Activated CD4-positive, alpha-beta T cell treated with anti-CD3 and anti-CD28 coated beads, Interleukin-2, amount 50 U/mL, for 24 hours (primary cell): ENCODE measurements at places on chromosomes 16 and 17.

GRCh38 chr17:36055921-36056520, 8.1 kb upstream of the CCL18 start:
- DNase-seq: no peak

GRCh38 chr16:77789085-77790008, 983 bp downstream of the VAT1L start:
- DNase-seq: no peak

DNA sequence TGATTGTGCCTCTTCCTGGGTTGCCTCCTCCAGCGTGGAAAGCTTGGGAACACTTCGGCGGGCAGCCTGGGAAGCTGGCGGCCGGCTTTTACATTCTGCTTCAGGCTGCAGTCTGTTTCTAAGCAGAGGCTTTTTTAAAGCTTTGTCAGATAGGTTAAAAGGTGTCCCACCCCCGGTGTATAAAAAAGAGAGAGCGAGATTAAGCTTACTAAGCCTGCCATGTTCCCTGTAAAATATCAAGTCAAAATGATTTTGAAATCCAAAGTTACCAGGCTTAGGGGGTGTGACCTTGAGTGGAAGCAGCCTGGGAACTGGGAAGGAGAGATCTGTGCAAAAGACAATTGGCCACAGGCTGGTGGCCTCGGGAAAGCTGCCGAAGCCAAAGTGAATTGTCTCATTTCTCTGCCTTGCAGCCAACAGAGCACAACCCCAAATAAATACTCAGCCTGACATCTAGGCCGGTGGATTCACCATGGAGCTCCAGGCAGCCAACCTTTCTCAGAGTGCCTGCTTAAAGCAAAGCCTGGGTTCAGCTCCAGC, 254.5 kb downstream of the FTO start:
- no peak for DNase-seq

DNA sequence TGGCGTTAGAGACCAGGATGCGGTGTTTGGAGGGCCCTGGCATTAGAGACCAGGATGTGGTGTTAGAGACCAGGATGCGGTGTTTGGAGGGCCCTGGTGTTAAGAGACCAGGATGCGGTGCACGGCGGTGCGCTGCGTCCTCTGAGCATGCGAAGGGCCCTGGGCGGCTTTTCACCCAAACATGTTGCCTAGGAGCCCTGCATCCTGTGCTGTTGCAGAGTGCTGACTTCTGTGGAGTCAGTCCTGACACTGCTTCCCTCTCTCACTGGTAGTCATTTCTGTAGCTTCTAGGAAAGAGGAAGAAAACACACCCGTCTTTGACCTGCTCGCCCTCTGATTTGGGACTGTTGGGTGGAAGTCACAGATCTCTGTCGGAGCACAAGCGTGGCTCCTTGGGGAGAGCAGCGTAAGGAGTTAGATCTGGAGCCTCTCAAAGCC, 141.2 kb downstream of the LAT start:
- no peak for DNase-seq

DNA sequence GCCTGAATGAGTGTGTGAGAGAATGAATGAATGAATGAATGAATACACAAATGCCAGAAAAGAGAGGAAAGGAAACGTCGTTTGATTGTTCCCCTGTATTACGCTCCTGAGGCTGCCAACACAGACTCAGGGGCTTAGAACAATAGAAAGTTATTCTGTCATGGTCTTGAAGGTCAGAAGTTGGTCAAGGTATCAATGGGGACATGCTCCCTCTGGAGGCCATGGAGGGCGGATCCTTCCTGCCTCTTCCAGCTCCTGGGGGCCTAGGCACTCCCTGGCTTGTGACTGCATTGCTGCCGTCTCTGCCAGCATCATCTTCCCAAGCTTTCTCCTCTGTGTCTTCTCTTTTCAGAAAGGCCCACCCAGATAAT, 1.5 kb upstream of the SLC38A8 start:
- no peak for DNase-seq

- no peak for DNase-seq
These were observed 74.6 kb downstream of the KSR1 start for GRCh38 chr17:27530764-27531391.

- DNase-seq: no peak
These were observed 115.9 kb downstream of the PITPNC1 start for GRCh38 chr17:67492824-67493517.

DNA sequence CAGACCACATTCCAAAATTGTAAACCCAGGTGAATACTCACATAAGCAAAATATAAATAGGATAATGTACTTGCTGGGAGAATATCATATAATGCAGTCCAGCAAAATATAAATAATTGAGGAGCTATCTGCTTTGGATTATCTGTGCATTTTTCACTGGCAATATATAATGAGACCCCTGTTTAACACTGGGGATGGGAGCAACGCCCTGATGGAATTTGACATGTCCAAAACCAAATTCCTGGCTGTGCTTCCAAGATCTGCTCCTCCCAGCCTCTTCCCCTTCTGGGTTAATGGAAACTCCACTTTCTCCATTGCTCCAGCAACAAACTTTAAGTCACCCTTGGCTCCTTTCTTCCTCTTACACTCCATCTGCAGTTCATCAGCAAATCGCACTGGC, 35.5 kb upstream of the HLF start:
- no peak for DNase-seq

DNA sequence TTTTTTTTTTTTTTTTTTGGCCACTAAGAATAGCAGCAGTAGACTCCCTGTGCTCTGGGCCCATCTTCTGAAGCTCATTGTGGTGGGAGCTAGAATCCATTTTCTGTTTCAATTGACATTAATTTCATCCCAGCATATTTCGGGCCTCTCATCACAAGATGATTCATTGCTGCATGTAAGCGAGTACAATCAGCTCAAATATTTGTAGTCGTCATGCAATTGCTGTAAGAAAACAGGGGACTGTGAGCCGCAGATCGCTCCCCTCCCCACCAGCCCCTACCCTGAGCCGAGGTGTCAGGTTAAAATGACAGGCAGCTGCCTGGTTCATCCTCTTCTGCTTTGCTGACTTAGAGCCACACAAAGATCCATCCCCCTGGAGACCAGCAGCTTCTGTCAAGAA, 358.8 kb upstream of the CDH5 start:
- DNase-seq: no peak

GRCh38 chr17:17401271-17401781, 75.5 kb upstream of the MED9 start:
- no peak for DNase-seq

DNA sequence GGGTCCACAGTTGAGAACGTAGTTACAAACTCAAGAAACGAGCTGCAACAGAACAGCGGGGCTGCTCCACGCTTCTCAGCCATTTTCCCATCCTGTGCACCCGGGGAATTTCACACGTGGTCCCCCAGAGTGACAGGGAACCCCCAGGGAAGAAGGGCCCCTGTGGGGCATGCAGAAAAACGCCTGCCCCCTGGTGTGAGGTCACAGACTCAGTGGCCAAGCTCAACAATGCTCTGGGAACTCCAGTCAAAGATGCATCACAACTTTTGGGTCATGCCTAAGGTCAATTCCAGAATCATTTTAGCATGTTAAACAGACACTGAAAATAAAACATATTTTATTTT, 115.4 kb downstream of the ZNF778 start:
- DNase-seq: no peak

DNA sequence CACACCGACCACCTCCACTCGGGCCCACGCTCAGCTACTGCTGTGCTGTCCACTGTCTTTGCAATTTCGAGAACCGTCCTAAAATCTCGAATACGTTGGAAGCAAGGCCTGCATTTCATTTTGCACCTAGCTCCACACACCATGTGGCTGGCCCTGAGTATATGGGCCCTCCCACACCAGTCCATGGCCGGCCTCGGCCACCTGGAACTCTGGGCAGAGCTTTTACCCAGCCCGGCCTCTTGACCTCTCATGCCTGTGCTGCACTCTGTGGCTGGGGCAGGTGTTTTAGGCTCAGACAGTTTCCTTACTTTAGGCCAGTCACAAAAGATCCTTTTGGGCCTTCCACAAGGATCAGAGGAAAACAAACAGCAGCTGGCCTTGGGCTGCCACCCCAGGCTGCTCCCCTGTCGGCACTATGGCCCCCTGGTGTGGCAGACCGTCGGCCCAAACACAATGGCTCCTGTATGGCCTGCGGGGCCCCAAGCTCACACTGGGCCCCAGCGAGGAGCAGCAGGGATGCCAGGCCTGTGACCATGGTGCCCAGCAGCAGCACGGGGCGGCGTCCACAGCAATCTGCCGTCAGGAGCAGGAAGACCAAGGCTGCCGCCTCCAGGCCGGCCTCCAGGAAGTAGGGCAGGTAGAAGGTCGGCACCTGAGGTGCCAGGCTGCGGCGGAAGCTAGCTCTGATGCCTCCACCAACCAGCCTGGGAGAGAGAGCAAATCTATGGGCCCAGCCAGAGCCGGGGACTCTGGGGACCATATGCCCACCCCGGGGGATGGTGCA, 2.5 kb downstream of the SLC22A31 start:
- DNase-seq: no peak

GRCh38 chr17:40646791-40647623, 611 bp downstream of the SMARCE1 start:
- no peak for DNase-seq

- DNase-seq: no peak
These were observed 2.2 kb upstream of the CMIP start for GRCh38 chr16:81442220-81442915.

DNA sequence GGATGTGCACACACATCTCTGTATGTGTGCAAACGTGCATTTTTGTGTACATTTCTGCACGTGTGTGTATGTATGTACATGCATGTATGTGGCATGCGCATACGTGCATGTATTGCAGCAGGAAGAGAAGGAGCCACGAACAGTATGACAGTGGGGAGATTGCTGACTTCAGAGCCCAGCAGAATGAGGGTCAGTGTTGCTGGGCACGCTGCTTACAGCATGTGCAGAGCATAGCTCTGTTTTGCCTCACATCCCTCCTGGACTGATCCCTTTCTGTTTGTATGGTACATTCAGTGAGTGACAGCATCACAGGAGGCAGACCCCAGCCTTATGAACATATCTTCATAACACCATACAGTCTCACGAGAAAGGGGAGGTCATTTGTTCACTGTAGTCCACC, 934.0 kb upstream of the EEF2KMT start:
- DNase-seq: no peak

GRCh38 chr16:54722210-54722676, 208.4 kb upstream of the IRX5 start:
- no peak for DNase-seq

GRCh38 chr17:67477687-67478086, 100.6 kb downstream of the PITPNC1 start:
- DNase-seq: peak; percentile 22

DNA sequence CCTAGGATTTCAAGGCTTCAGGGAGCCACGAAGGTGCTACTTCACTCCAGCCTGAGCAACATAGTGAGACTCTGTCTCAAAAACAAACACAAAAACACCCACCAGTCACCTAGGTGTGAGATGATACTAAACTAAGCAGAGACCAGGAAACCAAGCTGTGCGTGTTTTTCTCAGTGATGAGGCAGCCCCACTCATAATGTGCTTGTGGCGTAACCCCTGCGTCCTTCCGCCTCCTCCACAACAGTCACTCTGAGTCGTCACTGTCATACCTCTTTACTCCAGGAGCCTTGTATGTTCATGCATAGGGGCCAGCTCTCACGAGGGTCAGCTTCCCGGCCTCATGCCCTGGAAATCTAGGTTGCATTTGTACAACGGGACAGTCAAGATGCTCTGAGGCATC, 31.1 kb upstream of the SLC47A1 start:
- DNase-seq: no peak

DNA sequence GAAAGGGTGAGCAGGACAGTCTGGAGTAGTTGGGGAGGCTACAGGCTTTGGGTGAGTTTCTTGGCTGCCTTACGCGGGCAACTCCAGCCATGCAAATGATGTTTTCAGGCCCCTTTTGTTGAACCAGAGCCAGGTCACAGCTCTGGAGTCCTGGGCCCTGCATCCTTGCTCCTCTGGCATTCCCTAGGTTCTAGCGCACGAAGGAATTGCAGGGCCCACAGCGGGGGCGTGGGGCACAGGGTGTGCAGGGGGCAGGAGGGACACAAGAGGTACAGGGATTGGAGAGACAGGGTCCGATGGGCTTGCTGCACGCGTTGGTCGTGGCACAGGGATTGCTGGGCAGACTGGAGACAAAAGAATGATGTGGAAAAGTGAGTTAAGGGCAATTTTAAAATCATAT, 3.6 kb downstream of the KRT31 start:
- DNase-seq: no peak

- DNase-seq: no peak
These were observed 111.0 kb upstream of the CHMP6 start for GRCh38 chr17:80880648-80880985.

GRCh38 chr17:44970136-44970741, 2.1 kb upstream of the C1QL1 start:
- no peak for DNase-seq

- no peak for DNase-seq
These were observed 265.1 kb downstream of the CDH13 start for GRCh38 chr16:82891918-82892317.

DNA sequence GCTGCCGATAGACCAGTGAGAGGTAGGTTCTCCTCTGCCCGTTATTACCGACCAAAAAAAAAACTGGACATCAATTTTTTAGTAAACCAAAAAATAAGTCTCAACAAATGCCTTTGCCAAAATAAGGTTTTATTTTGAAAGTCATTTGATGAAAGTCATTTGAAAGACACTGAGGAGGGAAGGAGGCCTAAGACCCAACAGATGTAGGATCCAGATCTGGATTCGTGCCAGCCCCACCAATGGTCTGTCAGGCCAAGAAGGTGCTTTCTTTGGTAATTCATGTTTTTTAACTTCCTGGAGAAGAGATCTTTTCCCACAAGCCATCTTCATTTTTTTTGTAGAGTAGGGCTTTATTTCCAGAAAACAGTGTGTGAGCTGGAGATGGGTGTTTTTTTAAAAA, 18.1 kb downstream of the NTAN1 start:
- no peak for DNase-seq

GRCh38 chr16:79047337-79047736, 553.2 kb downstream of the MAF start:
- DNase-seq: no peak

DNA sequence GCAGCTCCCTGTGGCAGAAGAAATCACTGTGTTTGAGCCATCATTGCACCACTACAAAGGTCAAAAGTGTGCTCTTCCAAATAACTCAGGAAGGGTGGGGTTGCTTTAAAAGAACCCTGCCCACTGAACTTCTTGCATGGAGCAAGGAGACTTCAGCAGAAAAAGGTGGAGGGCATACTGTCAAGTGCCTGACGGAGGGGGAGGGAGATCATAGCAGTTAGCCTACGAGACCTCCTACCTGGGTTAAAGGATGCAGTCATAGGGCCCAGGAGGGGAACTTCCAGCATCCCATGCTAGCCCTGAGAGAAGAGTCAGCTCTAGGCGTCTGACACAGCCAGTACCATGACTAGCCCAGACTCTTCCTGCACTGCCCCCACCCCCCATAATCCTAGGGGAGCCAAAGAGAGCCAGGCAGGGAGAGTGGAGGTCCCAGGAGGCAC, 45.3 kb upstream of the MSI2 start:
- DNase-seq: no peak

DNA sequence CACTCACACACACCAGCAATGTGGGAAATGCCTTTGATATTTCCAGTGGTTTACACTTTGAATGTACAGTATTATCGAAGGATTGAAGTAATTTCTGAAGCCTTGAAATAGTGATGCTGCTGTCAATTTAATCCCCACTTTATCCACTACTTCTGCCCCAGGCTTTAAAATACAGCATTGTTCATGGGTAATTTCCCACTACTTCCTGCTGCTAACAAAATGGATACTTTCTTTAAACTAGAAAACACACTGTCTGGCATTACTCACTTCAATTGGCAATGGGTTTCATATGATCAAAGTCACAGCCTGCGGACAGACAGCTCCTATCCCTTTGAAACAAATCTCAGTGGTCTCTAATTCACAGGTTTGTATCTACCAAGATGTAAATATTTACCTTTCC, 292.2 kb downstream of the CDH11 start:
- DNase-seq: no peak
